ENCODE measurements at places on chromosomes 11 and 22.

GRCh38 chr11:69383372-69384250 is 89.7 kb downstream of the MYEOV start:
- DNase-seq = no peak

- no peak for DNase-seq
Measured at GRCh38 chr11:75389276-75389605, 10.1 kb upstream of the RPS3 start.

DNA sequence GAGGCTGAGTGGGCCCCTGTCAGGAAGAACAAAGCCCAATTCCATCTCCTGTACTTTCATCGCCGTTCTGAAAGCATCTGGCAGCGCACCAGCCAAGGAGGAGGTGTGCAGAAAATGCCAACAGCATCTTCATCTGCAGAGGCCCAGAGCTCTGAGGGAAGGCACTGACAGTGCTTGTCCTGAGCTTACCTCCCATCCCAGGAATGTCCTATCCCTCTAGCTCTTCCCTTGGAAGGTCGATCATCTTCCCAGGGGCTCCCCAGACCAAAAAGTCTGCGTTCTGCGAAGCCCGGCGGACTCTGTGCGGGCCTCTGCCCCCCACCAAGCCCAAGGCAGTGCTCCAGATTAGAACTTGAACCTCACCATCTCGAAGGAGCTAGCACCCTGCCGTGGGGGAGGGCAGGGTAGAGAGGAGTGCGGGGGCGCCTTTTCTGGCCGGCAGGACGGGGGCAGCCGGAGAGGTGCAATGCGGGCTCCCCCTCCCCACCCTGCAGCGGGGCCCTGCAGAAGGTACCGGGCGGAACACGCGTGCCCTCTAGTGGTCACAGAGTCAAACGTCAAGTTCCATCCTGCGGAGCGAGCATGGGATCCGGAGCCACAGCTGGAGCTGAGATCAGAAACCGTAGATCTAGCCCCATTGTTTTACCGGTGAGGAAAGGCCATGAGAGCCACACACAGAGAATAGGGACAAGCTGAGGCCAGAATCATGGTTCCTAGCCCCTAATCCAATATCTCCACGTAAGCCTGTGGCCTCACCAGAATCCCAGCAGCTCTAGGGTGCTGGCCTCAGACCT is 5.0 kb downstream of the SCN2B start:
- DNase-seq = no peak

GRCh38 chr11:74086242-74086884 is 77.5 kb upstream of the UCP3 start:
- DNase-seq = no peak

- DNase-seq = no peak
Measured at GRCh38 chr11:57601297-57601696, 3.8 kb downstream of the SERPING1 start.

DNA sequence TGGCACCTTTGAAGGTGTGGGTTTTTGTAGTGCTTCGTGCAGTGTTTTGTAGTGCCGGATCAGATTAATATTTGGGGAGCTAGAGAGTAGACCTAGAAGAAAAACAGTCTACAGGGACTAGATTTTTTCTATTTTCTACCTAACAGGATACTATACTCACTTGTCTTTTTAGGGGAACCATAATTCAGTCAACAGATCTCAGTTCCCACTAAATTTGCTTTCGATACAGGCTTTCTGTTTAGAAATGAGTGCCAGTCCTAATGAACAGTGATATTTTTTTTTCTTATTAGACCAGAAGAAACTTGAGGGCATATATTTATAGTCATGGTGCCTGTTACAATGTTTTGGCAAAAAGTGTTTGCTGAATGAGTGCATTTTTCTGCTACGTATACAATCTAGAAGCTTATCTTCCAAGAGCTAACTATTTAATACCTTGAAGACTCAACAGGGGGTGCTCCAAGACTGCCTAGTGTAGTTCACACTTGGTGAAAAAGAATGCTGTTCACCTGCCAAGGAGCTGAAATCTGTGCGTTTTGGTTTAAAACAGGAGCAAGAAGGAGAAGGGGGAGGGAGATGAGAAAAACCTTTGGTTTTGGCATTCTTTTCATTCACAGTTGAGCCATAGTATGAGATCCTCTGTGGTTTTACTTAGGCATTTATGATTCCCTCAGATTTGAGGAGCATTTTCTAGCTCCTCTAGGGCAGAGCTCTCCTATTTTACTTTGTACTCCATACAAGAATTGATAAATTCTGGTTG is 44.9 kb upstream of the VSTM5 start:
- DNase-seq = no peak

- no peak for DNase-seq
Measured at GRCh38 chr11:120254788-120255518, 15.0 kb downstream of the POU2F3 start.

- no peak for DNase-seq
Measured at GRCh38 chr11:5722622-5723021, 13.6 kb upstream of the OR56B1 start.

GRCh38 chr11:44831605-44832394 is 105.0 kb downstream of the TSPAN18 start:
- no peak for DNase-seq

DNA sequence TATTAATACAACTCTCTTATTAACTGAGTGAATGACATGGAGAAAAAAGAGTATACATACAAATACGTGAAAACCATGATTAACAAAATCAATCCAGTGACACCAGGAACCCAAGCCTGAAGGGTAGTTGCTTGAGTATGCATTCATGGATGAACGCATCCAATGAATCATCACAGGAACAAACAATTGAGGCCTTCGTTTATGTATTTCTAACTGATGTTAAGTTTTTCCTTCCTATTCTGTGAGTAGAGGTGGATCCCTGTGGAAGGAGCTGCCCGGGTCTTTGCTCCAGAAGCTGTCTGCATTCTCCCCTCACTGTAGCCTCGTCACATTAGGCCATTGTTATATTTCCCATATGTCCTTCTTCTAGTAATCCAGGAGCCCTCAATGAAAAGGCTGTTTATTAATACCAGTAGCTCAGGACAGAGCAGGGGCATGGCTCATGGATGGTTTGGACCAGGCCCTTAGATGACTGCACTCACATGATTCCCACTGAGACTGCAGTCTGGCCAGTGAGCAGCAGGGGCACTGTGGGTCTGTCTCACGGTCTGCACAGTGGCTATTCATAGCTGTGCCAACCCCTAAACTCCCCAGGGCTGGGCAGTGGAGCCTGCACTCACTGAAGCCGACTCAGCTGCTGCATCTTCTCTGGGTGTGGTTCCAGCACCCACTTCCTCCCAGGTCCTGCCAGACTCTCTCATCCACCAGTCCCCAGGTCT is 128.1 kb upstream of the TOP3B start:
- DNase-seq = no peak

DNA sequence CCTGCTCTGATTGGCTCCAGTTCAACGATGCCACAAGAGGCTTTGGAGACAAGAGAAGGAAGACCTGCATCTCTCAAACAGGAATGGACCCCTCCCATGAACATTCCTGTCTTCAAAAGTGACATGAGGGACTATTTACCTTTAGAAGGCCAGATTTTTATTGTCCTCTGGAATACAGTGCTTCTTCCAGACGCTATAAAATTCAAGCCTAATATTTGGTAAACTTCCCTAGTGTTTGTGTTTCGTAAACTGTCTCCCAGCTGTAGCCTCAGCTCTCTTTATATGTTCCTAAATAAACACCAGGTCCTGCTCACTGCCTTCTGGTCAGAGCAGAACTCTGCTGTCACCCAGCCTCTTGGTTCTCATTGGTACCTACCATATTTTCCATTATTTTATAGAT is 157.8 kb downstream of the CCDC34 start:
- no peak for DNase-seq

- DNase-seq = no peak
Measured at GRCh38 chr11:3855808-3856491, 486 bp downstream of the STIM1 start.

GRCh38 chr11:59960502-59961381 is 3.1 kb upstream of the OOSP4A start:
- DNase-seq = no peak

DNA sequence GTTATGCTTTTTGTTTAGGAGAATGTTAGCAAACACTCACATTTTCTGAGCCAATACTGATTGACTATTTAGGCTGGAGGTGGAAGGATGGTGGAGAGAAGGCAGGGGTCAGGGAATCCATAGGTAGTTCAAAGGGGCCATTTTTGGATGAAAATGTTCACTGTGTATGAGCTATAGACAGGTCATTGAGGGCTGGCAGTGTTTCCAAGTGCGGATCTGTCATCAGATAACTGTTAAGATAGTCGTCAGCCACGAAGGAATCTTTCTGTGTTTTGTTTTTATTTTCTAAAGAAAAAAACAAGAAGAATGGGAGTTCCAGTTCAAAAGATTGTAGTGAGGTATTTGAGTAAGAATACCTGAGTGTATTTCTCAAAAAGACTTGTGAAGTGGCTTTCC is 3.1 kb downstream of the KCNJ5 start:
- DNase-seq = no peak

All from NCI-H510A (cell line).